SK-N-DZ (cell line): ENCODE measurements at places on chromosomes 1 and 21.

GRCh38 chr21:32352526-32352925, 40.3 kb downstream of the URB1 start:
- DNase-seq: no peak

DNA sequence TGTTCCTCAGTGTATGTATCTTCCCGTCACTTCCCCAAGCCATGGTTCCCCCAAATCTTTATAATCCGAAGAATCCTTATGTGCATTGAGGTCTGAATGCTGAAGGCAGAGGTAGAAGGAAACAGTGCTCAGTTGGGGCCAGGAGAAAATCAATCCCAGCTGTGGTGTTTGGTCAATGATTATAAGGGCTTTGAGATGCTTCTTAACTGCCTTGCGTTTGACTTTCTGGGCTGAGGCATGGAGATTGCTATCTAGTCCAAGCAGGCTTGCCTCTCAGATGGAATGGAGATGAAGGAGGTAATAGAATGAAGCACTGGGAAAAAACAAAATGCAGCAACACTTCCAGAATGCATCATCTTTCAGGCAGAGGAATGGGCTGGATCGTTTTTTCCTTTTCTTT, 3.6 kb upstream of the MAP1LC3C start:
- peak; percentile 52 for DNase-seq

DNA sequence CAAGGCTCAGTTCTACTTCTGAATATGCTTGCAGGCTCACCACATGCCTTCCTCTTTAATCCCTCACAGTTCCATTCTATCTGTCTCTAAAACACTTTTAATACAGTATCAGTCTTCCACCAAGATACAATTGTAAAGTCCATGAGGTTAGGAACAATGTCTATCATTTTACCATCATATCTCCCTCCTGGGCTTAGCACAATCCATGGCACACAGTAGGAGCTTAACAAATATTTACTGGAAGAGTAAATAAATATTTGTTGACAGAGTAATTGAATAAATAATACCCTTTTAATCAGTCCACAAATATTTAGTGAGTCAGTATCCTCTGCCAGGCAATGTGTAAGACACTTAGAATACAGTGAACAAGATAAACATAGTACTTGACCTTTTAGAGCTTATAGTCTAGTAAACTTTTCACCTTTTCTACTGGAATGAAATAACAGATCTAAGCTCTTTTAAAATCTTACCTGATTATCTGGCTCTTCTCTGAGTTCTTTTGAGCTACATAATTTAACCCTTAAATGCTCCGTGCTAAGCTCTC, 12.7 kb upstream of the GADD45A start:
- DNase-seq: no peak

DNA sequence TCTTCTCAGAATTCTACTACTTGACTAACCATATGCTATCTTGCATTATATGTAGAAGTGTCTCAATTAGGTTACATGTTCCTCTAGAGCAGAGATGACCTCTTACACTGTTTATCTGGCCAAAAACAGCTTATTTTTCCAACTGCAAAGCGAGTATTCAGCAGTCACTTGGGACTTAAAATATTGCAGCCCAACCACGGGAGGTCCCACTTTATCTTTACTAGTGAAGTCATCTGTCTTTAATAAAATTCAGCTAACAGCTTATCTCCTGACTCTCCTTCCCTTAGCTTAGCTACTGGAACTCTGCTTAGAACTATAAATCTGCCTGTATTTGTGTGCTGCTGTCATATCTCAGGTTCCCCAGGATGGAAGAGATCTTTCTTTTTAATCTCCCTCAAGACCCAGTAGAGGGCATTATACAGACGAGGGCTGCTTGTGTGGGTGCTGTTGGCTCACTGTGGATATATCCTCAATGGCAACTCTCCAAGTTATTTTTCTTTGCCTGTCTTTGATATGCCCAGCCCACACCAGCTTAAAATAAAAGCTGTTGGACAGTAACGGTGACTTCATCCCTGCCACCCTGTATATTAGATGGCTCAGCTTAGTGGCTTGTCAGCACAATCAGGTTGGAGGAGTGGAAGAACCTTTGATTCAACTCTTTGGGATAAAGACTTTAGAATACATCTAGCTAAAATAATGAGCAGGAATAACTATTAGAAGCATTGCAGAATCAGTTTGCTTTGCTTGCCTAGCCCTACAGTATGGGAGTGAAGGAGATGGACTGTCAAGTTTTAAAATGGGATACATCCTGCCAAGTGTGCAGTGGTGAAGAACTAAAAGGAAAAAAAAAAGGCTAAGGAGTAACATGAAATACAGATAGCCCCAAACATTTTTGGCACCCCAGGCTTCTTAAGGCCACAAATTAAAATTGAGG, 9.6 kb downstream of the ENSA start:
- DNase-seq: no peak

DNA sequence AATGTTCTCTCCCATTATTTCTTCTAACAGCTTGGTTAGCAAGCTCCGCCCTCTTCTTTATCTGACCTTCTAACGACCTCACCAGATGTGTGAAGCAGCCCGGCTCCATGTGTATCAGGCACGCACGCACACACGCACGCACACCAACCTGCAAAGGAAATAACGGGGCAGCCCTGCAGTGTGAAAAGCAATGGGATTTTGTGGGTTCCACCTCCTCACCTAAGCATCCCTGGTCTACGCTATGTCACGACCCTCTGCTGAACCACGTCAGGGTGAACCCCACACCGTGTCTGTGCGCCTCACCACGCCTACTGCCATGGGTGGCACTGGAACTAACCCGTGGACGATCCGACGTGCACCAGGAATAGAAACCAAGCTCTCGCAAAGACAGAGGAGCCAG, 10.4 kb downstream of the SSU72 start:
- DNase-seq: no peak

DNA sequence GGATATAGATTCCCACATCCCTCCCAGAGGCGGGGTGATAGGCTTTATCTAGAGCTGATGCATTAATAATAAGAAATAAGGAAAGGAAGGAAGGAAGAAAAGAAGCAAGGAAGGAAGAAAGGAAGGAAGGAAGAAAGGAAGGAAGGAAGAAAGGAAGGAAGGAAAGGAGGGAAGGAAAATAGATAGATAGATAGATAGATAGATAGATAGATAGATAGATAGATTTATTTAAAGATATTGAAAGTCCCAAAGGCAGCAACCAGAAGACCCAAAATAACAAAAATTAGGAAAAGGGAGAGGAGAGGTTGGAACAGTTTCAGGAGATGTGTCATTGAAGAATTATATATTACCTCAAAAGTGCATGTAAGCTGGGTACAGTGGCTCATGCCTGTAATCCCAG, 12.2 kb upstream of the SLC26A9 start:
- DNase-seq: no peak
